ENCODE measurements at places on chromosomes 13 and 19. TPM values are rescaled to one million over a fixed set of nuclear protein-coding genes. Genes with fewer than 3 reads are reported as not detected.

Gene PEAK3
- not detected for total RNA-seq

Gene ZNF98
- total RNA-seq: not detected

Gene PPAN
- total RNA-seq: 62.8 TPM

Gene PROZ
- not detected for total RNA-seq

Gene ZNF528
- 0.50 TPM for total RNA-seq

Gene GFY
- total RNA-seq: 0.24 TPM

Gene C19orf18
- total RNA-seq: not detected

Gene FSD1
- total RNA-seq: 7.7 TPM

Gene AMER2
- total RNA-seq: not detected

Gene SYCN
- total RNA-seq: not detected

Gene TPGS1
- total RNA-seq: 11.5 TPM

Gene PEG3
- total RNA-seq: not detected

Gene NFIX
- total RNA-seq: 4.2 TPM

Gene CLDN10
- total RNA-seq: 0.25 TPM

Gene OR10H1
- total RNA-seq: not detected

Gene MRPS31
- 14.3 TPM for total RNA-seq

Gene CLIP3
- 0.96 TPM for total RNA-seq

Gene ONECUT3
- 0.01 TPM for total RNA-seq

All from A549 treated with CpdA at 1 μM for 4 hours (cell line).